ENCODE measurements at places on chromosomes 3 and 15. TPM values are rescaled to one million over a fixed set of nuclear protein-coding genes. Genes with fewer than 3 reads are reported as not detected.

DNA sequence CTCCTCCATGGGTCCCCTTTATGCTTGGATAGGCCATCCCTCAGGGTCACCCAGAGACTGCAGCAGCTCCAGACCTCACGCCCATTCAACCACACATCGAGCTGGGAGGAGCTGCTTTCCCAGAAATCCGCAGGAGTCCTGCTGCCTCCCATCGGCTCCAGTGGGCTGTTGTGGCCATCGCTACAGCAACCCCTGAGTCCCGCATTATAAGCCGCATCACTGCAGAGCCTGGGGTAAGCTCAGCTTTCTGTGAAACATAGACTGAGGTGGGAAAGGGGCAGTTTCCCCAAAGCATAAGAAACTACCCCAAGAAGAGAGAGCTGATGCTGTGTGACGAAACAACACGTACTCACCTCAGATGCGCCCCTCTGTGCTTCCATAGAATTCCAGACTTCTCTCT, 35.7 kb downstream of the MRPL46 start:
- DNase-seq: no peak

DNA sequence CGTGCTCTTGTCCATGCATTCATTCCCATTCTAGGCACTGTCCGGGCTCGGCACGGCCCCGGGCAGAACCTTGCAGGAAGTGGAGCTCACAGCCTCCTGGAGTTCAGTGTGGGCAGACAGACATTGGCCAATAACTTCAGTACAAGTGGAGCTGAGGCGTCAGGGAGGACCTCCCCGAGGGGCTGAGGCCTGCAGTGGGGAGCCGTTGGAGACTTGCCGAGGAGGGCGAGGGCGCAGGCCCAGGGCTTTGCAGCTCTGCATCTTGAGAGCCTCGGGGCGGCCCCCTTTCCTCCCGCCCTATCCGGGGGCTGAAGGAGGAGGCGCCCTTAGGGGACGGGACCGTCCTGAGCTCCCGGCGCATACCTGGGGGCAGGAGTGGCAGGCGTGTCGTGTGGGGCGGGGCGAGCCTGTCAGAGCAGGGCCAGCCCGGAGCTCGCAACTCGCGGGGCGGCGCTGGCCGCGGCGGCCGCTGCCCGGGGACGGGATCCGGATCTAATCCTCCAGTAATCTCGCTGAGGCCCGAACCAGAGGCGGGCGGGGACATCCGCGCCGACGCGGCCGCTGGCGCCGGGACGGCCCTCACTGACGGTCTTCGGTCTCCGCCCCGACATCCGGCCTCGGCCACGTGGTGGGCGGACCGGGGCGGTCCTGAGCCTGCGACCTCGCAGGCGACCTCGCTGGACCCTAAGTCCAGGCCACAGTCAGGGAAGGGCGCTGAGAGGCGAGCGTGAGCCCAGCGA, at the start of gene ACY1:
TSS of gene ACY1 (plus strand) at position 698 of the 740 bp plus-strand sequence. CDS start 530 bp downstream, outside the sequence.
- DNase-seq: peak; percentile 93

FAM131A gene
- 34.3 TPM for total RNA-seq

GRCh38 chr3:28664123-28664522, 315.5 kb upstream of the AZI2 start:
- DNase-seq: no peak

GRCh38 chr15:47431501-47431900, 285.8 kb upstream of the SEMA6D start:
- no peak for DNase-seq

- DNase-seq: no peak
Measured at GRCh38 chr15:52392008-52392687, 96.5 kb upstream of the MYO5C start.

CCR9 gene
- not detected for total RNA-seq

CNTN3 gene
- 1.2 TPM for total RNA-seq

- no peak for DNase-seq
Measured at GRCh38 chr3:110583373-110583935, 488.2 kb upstream of the NECTIN3 start.

DNA sequence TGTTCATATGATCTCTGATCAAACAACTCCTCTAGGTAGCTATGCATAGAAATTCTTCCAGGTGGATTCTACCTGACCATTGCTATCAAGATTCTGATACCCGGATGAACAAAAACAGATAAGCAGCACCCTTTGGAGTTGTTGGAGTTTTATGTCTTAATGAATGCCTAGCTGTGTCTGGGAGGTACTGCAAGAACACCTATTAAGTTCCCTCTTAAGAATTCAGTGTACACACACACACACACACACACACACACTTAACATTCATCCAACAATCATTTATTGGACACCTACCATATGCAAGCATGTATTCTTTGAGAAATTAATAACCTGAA, 58.1 kb upstream of the FNDC3B start:
- no peak for DNase-seq
